ENCODE measurements at places on chromosomes 3 and 15.
A peak's percentile ranks its signal among the peaks of the same experiment; 100 is the strongest.

GRCh38 chr15:94840794-94841783, 609.7 kb downstream of the MCTP2 start:
- no peak for DNase-seq

- DNase-seq = peak; percentile 86
Measured at GRCh38 chr3:98563661-98564281, 29.6 kb downstream of the CPOX start.

DNA sequence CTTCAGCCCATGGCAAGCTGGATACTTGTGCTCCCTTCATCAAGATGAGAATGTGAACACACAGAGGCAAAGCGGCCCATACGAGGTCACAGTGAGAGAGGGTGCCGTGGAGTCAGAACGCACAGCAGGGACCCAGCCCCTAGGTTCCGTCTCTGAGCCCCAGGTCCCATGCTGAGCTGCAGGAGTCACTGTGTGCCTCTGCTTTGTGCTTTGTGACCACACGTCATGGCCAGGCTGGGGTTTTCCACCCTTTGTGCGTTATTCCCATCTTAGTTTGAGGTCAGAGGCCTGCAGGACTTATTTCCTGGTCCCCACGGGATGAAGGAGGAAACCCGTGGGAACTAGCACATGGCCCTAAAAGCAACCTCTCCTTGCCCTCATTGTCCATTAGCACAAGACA, 140.3 kb downstream of the TJP1 start:
- no peak for DNase-seq

- DNase-seq = no peak
Measured at GRCh38 chr3:159941038-159942000, 47.3 kb upstream of the IL12A start.

DNA sequence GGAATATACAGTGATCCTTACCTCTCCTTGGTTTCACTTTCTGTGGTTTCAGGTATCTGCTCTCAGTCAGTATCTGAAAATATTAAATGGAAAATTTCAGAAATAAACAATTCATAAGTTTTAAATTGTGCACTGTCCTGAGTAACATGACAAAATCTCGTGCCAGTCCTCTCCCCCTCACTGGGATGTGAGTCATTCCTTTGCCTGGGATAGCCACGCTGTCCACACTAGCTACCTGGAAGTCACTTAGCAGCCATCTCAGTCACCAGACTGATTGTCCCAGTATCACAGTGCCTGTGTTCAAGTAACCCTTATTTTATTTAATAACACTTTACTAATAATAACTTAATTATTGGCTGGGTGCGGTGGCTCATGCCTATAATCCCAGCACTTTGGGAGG, 15.3 kb upstream of the KLHL25 start:
- no peak for DNase-seq

- peak; percentile 72 for DNase-seq
Measured at GRCh38 chr15:44593042-44593736, 56.2 kb downstream of the EIF3J start.

GRCh38 chr3:124885466-124886167, 1.5 kb downstream of the ITGB5 start:
- no peak for DNase-seq

DNA sequence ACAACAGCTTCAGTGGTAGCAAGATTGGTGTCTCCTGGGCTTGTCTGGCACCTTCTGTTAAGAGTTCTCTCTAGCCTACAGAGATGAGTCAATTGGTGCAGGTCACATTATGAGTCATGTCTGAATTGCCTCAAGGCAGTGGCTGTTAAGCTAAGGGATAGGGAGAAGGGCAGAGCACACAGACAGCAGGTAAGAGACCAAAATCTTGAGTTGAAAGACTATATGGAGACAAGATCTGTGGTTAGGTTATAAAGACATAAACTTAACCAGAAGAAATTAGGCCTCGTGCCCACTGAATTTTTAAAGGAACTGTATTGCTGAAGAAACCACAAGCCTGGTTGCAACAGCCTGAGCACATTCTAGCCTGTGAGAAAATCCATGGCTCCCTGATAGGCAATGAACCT, 19.2 kb upstream of the KPNA1 start:
- no peak for DNase-seq

DNA sequence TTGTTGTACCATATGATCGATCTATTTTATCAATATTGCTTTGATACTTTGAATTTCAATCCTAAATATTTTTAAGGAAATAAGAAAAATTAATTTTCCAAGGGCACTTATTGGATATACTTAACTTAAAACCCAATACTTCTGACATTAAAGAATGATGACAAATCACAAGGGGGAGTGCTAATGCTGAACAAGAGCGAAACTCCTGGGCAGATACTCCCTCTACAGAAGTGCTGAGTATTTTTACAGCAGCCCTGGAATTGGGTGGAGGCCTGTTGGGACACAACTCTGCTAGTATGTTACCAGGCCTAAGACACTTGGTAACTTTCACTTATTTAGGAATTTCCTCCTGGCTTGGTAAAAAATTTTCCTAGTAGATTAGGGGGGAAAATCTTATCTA, 46.2 kb downstream of the DENND6A start:
- no peak for DNase-seq

DNA sequence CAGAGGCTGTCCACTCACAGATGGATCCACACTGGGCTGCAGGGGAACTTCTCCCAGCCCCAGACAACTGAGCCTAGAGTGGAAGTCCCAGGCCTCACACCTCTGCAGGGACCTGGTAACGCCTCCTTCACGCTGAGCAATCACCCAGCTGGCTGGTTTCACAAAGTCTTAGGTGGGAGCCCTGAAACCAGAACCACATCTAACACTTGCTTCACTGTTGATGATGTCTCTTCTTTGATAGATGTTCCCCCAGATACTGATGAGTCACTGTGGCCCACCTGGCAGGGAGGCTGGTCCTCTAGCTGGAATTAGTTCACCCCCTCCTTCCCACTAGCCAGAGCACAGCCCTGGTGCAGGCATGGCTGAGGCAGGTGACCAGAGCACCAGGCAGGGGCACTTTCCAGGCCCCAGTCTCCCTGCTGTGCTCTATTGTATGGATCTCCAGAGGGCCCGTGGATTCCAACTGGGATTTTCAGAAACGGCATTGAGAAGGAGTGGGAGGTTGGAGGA, 33.5 kb downstream of the MYL3 start:
- DNase-seq = peak; percentile 28

DNA sequence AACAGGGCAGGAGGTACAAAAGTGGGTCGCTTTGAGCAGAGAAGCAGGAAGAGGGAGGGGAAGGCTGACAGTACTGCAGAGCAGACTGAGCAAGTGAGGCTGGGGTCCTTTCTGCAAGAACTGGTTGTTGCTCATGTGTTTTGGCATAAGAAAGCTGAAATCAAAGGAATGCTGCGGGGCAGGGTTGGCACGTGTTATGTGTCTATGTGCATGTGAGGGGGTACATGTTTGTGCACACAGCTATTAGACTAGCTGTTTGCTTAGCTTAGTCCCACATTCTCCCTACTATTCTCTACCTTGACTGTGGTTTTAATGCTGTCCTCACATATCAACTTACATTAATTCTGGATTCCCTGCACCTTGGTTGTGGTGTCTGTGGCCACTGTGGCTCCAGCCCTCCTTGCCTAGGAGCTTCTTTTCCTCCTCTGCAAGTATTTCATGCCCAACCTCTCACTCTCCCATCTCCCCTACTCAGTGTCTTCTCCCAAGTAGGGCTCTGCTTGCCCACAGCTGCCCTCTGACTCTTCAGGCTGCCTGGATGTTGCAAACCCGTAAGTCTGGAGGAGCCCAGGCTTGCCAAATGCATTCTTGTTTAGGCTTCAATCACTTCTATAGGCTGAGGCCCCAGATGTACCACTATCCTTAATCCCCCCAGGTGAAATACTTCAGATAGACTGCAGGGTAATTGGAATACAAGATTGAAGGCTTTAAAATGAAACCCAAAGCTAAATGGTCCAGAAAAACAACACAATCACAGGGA, 4.8 kb downstream of the TAGLN3 start:
- no peak for DNase-seq

DNA sequence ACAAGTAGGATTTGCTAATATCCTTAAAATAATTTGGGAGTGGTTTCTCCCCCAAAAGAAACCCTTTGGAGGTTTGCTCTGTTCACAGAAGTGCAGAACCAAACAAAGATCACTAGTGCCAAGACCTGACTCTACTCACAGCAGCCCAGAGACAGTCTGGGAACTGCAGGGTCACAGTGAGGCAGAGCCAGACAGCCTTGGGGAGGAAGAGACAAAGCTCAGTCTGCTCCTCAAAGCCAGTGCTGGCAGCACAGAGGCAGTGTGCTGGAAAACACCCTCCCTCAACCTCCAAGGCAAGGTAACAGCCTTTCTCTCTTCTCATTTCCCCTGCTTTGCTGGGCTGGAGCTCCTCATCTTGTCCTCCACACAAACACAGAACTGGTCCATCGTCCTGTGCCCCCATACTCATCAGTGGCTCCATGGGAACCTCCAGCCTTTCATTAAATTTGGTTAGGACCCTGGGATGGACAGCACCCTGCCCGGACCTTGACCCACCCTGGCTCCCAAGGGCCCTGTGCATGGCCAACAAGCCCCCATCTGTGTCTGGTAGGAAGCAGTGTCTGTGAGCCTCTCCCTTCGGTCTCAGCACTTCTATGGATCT, 12.6 kb downstream of the RAB6B start:
- DNase-seq = no peak

GRCh38 chr15:58453931-58454793, 22.4 kb downstream of the LIPC start:
- no peak for DNase-seq

GRCh38 chr3:17557749-17558463, 184.5 kb downstream of the TBC1D5 start:
- no peak for DNase-seq

GRCh38 chr3:76869726-76870384, 170.0 kb upstream of the ROBO2 start:
- no peak for DNase-seq

- DNase-seq = no peak
Measured at GRCh38 chr3:120875989-120876388, 32.0 kb upstream of the STXBP5L start.

GRCh38 chr3:129618186-129618820, 11.8 kb upstream of the PLXND1 start:
- no peak for DNase-seq

- no peak for DNase-seq
Measured at GRCh38 chr3:16767006-16767405, 117.7 kb upstream of the PLCL2 start.

DNA sequence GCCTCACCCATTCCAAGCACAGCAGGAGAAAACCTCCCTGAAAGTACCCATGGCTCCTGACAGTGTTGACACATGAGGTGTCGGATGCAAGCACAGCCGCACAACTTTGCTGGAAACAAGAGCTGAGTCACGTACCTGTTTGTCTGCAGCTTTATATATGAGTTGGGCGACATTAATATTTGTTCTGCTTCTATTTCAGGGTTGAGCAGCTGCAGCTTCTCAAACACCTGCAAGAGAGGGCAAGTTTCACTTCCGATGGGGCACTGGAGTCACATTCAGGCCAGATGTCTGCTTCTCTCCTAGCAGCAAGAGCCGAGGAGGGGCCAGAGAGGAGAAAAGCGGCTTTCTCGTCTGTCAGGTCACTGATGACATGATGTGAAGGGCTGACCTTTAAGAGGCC, 88.0 kb downstream of the NUP210 start:
- DNase-seq = no peak

- no peak for DNase-seq
Measured at GRCh38 chr3:10473581-10474274, 31.7 kb downstream of the ATP2B2 start.

DNA sequence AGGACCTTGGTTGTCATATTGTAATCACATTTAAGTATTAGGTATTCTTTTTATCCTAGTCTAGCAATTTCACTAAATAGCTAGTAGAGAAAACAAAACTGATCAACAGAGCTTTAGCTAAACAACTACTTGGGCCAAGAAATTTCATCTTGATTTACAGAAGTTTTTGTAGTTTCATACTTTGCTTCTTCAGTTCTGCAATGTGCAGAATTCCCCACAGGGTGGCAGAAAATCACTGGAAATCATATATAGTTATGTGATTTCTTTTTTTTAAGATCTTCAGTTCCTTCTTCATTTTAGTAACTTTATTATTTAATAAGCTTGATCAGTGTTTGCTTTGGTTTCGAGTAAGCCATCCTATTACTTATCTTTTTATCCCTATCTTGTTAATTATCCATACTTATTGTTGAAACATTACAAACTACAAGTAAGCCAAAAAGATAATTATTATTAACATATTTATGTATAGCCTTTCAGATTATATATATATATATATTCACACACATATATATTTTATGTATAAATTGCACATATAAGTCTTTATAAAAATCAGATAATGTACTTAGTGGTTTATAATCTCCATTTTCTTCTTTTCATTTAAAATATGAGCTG, 2.2 kb upstream of the BNIP2 start:
- peak; percentile 71 for DNase-seq

DNA sequence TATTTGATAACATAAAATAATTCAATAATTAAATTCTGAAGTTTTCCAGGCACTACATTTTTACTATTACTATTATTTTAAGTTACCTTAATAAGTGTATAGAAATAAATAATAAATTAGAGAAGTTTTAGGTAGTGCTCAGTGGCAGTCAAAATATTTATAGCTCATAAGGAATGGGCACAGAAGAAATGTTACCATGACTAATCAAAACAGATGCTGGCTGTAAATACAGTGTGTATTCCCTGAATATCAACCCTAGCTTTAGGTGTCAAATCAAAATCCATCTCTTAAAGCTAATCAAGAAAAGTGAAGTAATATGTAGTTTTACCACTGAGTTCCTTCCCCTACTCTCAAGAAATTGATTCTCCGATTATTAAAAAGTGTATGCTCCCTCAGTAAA, 35.5 kb downstream of the ZBTB20 start:
- no peak for DNase-seq

- no peak for DNase-seq
Measured at GRCh38 chr15:27990521-27991515, 108.3 kb downstream of the OCA2 start.

GRCh38 chr3:46930945-46931403, 45.6 kb downstream of the CCDC12 start:
- no peak for DNase-seq

- peak; percentile 62 for DNase-seq
Measured at GRCh38 chr3:98596541-98597500, 3.4 kb upstream of the CPOX start.

GRCh38 chr15:30042556-30042955, 40.2 kb upstream of the GOLGA8J start:
- DNase-seq = no peak

DNA sequence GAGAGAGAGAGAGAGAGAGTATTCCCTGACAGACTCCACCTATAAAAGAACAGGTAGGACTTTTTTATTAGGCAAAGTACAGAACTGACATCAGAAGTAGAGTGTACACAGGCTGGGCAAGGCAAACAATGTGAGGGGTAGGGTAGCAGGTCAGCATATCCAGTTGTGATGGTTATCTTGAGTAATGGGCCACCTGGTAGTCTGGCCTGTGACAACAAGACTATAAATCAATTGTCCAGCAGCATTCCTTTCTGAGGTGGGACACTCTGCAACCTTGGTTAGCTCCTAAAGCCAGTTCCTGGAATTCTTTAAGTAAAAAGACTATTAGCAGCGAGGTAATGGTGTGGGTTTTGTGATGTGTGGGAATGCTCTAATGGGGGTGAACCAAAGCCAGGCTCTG, 14.9 kb upstream of the TMCC1 start:
- DNase-seq = no peak

Data from CD4-positive, alpha-beta T cell treated with Interleukin-4 for 1 hour (primary cell).